Activated CD4-positive, alpha-beta T cell treated with anti-CD3 and anti-CD28 coated beads for 4 hours (primary cell): ENCODE measurements at places on chromosomes 4 and X.

- no peak for DNase-seq
Measured at GRCh38 chr4:149008415-149009025, 566.3 kb upstream of the NR3C2 start.

- no peak for DNase-seq
Measured at GRCh38 chr4:138162259-138162658, 79.9 kb downstream of the SLC7A11 start.

GRCh38 chr4:13088726-13089658 lies 395.1 kb downstream of the RAB28 start:
- no peak for DNase-seq

- no peak for DNase-seq
Measured at GRCh38 chr4:130214268-130214667, 1118.3 kb downstream of the C4orf33 start.

- no peak for DNase-seq
Measured at GRCh38 chr4:111014537-111014936, 391.7 kb upstream of the PITX2 start.

DNA sequence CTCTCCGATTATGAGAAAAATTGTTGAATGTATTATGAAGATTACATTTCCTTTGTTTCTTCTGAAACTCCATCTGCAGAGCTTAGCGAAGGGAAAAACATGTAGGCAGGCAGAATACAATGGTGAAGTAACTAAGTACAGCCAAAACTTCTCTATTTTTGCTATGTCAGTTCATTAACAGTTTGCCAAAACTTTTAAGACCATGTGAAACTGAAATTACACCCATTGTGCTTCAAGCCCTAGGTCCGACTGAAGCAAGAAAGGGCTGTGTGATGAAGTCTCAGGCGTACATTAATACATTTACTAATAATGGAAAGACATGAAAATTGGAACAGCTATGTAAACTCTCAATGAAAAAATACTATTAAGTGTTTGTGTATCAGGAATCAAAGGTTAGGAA lies 398.0 kb downstream of the MAPK10 start:
- no peak for DNase-seq

DNA sequence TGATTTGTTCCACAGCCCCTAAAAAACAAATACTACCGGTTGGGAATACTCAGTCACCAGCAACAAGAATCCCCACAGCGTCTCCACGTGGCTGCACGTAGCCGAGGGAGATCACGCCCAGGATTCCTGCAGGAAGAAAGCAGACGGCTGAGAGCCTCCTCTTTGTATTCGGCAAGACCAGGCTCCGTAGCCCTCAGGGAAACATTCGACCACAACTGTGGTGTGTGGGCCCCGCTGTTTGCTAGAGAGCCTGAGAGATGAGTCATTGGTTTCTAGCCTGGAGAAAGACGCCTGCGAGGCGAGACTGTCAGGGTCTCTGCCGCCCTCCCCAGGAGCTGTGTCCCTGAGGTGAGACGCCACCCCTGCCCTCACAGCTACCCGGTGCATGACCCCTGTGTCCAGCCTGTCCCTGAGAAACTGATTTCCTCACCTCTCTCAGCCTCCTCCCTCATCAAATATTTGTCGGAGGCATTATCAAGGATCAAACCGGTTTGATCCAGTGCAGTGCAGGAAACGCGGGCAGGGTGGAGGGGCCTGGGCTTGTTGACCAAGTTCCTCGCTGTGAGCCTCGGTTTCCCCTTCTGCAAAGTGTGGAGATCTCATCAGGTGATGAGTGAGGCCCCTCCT lies 4.7 kb upstream of the S100P start:
- peak; percentile 73 for DNase-seq

- no peak for DNase-seq
Measured at GRCh38 chrX:95893636-95894035, 791.0 kb upstream of the DIAPH2 start.

DNA sequence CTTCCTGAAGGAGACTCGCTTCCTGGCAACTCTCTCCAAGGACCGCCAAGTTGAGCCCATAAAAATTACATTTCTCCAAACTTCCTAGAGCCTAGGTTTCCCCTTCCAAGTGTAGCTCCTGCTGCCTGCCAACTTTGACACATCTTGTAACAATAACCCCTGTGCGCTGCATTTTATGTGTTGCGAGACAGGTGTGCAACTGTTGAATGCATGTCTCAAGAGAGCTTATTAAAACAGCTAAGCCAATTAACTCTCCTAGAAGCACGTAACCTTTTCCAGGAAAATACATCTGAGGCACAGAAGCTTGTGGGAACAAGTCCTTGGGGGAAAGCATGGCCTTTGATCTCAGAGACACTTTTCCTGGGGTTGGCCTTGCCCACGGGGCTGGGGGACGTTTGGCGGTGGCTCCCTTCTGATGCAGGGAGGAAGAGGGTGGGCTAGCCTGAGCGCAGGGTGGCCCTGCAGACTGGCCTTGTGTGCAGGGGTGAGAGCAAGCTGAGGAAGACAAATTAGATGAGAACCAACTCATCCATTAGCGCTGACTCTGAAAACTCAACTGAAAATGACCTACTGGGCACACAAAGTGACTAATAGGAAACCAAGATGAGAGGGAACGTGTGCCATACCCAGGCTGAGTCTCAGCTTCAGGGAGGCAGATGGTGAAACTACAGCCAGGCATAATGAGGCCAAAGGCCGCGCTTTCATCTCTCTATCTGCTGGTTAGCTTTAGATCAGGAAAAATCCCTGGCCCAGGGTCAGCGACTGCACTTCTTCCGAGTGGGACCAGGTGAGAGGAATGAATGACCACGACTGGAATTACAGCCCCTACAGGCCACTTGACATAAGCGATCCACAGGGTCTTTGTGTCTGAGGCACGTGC lies 75.3 kb downstream of the ENPP6 start:
- DNase-seq = no peak

GRCh38 chr4:24736066-24736465 lies 59.3 kb upstream of the SOD3 start:
- no peak for DNase-seq

DNA sequence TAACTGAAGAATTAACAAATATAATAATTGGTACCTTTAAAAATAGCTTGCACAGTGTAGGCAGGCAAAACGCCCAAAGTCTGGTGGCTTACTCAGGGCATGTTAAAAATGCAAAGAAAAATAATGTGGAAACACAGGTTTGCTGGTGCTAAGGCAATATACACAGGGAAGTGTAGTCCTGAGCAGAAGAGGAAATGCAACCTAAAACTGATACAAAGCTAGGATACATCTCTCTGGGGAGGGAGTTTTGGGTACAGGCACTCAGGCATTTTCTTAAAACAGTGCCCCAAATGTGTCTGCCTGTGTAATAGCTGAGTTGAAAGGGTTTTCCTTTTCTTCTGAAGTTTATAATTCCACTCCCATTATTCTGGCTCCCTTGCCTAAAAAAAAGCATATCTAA lies 47.4 kb downstream of the TMPRSS11E start:
- no peak for DNase-seq

- DNase-seq = no peak
Measured at GRCh38 chr4:142952821-142953580, 106.9 kb upstream of the INPP4B start.

- no peak for DNase-seq
Measured at GRCh38 chrX:147376601-147377422, 534.9 kb upstream of the FMR1 start.

GRCh38 chrX:152614791-152615190 lies 22.9 kb upstream of the GABRQ start:
- no peak for DNase-seq

DNA sequence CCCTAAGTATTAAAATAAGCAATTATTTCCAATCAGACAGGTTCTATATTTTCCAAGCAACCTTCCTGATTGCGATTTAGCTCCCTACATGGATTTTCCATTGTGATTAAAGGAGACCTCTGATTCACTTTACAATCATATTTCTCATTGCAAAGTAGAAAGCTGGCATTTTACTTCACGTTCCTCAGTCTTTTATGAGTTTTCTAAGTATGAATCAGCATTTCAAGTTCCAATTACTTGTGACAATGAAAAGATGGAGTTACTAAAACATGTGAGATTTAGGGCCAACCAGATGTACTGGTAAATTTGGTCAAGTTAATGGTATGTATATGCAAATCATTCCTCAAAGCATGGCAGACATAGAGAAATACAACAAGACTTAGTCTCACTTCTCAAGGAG lies 206.2 kb downstream of the KCNIP4 start:
- DNase-seq = no peak

- no peak for DNase-seq
Measured at GRCh38 chr4:8732092-8732491, 139.5 kb downstream of the CPZ start.

DNA sequence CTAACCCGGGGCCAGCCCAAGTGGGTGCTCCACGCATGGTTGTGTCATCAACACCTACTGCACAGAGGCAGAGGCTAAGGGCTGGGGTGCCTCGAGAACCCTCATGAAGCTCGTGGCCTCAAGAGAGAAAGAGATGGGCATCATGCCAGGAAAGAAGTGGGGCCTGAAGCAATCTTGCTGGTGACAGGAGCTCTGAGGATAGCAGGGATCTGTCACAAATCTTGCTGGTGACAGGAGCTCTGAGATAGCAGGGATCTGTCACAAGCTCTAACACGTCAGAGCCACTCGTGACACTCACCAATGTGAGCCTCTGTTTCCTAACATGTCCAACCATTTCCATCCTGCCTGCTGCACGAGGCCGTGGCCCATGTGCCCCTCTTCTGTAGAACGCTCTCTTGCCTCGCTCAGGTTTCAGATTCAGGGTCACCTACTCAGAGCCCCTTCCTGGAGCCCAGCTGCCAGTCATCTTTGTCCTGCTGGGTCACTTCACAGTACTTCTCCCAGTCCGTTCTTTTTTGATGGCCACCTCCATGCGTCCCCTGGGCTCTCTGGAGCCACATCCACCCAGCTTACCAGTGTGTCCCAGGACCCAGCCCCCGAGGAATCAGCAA lies 21.1 kb downstream of the PNMA6E start:
- no peak for DNase-seq

- DNase-seq = no peak
Measured at GRCh38 chr4:143189528-143189927, 4.8 kb downstream of the USP38 start.

DNA sequence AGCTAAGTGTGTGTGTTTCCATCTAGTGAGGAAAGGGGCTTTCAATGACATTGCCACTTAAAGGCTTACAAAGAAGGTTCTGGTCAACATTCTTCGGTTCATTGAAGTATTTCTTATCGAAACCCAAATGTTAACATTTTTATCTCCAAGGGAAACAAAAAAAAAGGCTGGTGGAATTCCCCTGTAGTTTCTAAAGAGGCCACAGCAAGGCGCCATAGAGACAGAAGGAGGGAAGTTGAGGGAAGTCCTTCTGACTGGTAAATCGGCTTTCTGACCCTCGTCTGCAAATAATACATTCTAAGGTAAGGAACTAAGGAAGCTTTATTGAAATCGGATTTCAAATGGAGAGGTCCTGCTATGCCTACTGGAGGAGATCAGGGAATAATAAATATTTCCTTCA lies 1.7 kb upstream of the ZFP42 start:
- DNase-seq = no peak

DNA sequence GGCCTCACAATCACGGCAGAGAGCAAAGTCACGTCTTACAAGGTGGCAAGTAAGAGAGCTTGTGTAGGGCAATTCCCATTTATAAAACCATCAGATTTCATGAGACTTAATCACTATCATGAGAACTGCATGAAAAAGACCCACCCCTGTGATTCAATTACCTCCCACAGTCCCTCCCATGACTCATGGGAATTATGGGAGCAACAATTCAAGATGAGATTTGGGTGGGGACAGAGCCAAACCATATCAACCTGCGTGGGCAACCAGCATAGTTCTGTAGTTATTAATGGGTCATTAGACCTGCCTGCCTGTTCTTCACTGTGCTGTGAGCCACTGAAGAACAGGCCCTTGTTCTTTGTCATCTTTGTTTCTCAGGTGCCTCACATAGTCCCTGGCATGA lies 593.7 kb upstream of the BOD1L1 start:
- no peak for DNase-seq

DNA sequence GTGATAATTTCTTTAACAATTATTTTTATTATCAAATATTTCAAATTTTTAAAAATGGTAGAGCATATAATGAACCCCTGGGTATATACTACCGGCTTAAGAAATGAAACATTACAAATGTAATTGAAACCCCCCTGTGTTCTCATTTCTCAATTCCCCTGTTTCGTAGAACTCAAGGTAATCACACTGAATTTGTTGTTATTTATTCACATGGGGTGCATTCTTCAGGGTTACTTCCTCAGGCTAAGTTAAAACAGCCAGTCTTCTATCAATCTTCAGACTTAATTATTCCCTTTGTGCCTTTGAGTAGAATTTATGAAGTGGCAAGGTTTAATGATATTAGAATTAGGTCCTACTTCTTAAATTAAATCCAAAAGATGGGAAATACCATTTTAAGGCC lies 128.2 kb downstream of the ANAPC10 start:
- no peak for DNase-seq

DNA sequence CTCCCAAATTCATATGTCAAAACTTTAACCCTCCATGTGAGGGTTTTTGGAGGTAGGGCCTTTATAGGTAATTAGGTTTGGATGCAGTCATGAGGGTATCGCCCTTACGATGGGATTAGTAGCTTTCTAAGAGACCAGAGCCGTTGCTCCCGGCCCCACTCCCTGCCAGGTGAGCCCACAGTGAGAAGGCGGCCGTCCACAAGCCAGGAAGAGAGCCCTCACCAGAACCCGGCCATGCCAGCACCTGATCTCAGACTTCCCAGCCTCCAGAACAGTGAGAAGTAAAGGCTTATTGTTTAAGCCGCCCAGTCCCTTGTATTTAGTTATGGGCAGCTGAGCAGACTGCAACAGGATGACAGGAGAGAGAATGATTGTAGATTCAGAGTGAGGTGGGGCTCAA lies 40.8 kb downstream of the DCTD start:
- no peak for DNase-seq

- DNase-seq = no peak
Measured at GRCh38 chr4:10664408-10664807, 20.2 kb downstream of the CLNK start.
